Stimulated activated CD4-positive, alpha-beta T cell treated with anti-CD3 and anti-CD28 coated beads, Interleukin-12 subunit alpha, Interleukin-12 subunit beta, amount 100 ng/mL, for 24 hours (primary cell): ENCODE measurements at places on chromosomes 6 and 20.
A peak's percentile ranks its signal among the peaks of the same experiment; 100 is the strongest.

DNA sequence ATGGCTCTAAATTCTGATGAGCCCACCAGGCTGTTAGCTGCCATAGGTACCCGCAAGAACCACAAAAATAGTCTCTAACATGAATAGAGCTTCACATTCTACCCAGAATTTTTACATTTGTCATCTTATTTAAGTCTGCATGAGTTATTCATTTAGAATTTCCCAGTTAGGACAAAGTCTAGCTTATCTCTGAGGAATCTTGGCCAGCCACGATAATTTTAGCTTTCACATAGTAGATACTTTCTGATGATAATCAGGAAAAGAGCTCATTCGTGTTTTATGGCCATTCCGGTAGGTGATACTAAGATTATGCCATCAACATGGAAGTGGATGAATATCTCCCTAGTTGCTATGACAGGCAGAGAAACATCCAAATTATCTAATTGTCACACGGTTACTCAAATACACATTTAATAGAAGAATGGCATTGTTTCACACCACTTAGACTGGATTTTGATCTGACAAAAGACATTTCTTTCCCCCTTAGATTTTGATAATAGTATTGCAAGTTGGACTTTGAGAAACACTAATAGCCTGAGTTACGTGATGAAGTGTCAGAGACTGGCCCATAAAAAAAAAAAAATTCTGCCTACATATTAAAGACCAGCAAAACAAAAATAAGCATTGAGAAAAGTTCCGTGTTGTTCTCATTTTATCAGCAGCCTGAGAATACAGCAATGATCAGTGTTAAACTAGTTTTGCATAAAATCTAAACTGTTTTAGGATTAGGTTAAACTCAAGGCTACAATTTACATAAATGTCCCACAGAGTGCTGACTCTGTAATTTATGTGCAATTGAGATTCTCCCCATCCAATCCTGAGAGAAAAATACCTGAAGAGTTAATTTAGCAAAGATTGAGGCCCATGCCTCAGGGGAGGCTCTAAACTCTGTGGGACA is 397.5 kb upstream of the ARID1B start:
- no peak for DNase-seq

GRCh38 chr6:149895833-149896271 is 2.1 kb downstream of the RAET1E start:
- no peak for DNase-seq

DNA sequence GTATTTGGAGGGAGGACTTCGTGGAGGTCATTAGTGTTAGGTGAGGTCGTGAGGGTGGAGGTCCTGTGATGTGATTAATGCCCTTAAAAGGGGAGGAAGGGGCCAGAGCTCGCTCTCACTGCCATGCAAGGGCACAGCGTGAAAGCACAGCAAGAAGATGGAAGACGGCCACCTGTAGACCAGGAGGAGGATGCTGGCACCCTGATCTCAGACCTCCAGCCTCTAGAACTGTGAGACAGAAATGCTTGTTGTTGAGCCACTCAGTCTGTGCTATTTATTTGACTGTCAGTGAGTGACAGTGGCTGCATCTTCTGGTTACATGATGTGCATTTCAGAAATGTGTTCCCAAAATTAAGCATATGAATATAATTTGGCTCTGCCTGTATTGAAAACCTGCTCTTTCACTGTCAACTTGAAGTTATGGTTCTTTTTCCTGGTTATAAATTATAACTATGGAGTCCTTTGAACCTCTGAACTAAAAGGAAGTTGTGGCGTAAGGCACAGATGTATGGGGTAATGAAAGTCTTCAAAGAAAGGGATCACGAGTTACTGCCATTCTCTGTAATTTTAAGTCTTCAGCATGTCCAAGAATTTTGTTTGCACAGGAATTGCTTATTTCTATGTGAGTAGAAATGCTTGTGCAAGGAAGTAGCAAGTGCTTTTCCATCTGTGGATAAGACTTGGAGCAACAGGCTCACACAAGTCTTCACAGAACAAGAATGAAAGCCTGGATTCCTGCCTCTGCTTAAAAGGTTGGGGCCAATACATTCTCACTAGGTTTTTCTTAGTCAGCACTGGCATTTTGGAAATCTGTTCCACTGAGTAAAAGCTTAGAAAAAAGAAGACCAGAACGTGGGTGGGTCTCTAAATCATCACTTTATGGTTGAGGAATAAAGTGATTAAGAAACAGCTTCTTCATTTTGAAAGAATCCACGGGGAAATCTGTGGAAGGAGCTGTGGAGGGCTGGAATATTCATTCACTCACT is 10.3 kb downstream of the PPP1R14C start:
- DNase-seq, result no peak

DNA sequence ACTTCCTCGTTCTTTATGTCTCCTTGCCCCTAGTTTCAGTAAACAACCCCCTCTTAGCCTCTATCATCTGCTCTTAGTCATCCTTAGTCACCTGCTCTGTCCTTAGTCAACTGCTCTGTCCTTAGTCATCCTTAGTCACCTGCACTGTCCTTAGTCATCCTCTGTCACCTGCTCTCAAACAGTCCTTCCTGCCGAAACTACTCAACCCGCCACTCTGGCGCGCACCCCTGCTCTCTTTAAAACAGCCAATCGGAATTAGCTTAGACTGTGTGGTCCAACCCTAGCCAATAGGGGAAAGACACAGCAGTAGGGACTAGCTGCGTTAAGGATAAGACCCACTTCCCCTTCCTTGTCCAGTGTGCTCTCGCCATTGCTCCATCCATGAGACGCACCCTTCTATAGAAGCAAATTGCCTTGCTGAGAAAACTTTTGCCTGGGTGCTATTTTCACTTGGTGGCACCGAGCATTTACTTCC is 73.9 kb downstream of the BACH2 start:
- no peak for DNase-seq

GRCh38 chr6:29559524-29560287 is at the start of gene UBD:
Gene UBD (minus strand): TSS chr6:29559732. CDS start chr6:29559701, 31 bp downstream.
- DNase-seq, result no peak

GRCh38 chr20:7980332-7981046 is 39.1 kb downstream of the TMX4 start:
- DNase-seq, result no peak

- DNase-seq, result no peak
These were observed 117.8 kb downstream of the FOXA2 start for GRCh38 chr20:22466447-22467171.

DNA sequence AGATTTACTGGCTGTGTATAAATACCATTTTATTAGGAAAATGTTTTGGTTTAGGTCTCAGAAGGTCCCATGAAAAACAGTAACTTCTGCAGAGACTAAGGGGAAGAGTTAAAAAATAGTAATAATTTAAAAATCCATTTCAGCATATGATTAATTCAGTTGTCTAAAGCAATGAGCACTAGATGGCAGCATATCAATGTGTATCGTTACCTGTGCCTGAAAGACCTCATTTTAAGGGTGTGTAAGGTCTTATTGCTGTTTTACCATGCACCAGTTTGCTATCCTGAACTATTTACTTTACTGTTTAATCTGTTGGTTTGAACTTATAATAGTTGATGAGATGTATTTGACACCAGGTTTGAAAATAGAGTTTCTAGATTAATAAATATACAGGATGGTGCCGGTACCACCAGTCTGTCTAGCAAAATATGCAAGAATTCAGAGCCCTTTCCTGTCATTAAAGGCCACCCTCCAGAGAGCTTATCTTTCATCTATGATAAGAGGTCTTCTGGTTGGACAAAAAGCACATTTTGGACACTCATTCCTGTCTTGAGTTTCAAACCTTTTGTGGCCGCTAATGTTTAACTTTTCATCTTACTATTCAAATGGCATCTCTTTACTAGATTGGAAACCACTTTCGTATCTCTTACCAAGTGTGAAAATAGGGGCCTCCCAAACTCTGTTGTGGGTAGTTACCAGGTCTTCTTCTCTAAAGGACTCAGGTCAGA is 8.9 kb upstream of the AHI1 start:
- no peak for DNase-seq

GRCh38 chr20:37501940-37502339 is 19.1 kb upstream of the NNAT start:
- DNase-seq, result no peak

GRCh38 chr6:143823548-143823947 is 19.6 kb upstream of the LTV1 start:
- no peak for DNase-seq

GRCh38 chr20:21099751-21100577 is 6.2 kb downstream of the LINC00237 start:
- peak; percentile 40 for DNase-seq

- no peak for DNase-seq
These were observed 128.8 kb upstream of the STXBP5 start for GRCh38 chr6:147075381-147075780.

GRCh38 chr6:70309243-70309642 is 6.4 kb upstream of the COL9A1 start:
- DNase-seq, result no peak

- DNase-seq, result no peak
These were observed 85.8 kb downstream of the GFRA4 start for GRCh38 chr20:3577366-3577765.

- DNase-seq, result no peak
These were observed 182.6 kb upstream of the JAG1 start for GRCh38 chr20:10856237-10857015.

DNA sequence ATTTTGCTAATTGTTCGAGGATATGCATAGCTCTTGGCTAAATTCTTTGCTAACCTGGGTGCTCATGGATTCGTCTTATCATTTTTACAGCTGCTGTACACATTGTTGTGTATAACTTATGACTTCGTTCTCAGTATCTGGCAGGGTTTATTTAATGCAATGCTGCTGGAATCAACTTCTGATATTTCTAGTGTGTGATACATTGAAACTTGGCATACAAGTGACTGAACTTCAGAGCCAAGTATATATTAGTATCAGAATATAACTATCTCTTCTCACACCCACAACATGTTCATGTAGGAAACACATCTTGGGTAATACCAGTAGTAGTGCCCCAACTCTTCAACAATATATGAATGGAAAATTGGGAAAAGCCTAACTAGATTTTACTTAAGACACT is 764.2 kb downstream of the TENT5A start:
- DNase-seq, result no peak

DNA sequence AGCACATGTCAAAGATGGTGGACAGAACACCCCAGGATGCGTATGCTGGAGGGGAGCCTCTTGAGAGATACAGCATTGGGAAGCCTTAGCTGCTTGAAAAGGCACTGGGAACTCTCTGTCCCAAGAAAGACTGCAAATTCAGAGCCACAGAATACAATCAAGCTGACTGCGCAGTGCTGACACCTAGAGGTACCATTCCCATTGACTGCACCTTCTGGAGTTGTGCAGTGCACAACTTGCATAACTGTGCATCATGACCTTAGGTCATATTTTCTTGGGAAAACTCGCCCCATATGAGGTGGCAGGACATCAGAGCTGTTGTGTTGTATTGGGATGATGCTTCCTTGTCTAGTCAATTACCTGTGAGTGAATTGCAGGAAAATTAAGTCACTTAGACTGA is 646.5 kb upstream of the NOX3 start:
- no peak for DNase-seq

- no peak for DNase-seq
These were observed 64.4 kb downstream of the EZR start for GRCh38 chr6:158754738-158755137.

GRCh38 chr6:35694462-35694861 is 5.7 kb upstream of the FKBP5 start:
- no peak for DNase-seq

DNA sequence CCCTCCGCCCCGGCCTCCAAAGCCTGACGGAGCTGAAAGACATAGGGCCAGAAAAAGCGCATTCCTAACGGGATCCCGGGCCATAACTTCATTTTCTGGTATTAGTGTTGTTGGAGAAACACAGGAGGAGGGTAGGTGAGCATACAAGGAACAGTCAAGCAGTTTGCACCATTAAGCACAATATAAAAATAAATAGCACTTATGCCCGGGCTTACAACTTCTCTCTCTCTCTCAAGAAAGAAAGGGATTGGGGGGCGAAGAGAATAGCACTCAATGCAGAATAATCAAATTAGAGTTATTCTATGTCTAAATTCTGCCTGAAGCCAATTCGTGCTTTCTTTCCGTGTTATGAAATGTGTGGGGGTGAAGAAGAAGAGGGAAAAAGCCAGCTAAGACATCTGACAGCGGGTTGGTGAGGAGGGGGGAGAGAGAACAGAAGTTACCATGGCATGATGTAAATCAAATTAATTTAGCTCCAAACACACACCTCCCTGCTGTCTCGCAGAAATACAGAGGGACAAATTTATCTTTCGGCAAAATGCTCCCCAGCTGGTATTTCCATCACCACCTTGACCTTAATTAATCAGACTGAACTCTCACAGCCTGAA is 508 bp upstream of the METTL24 start:
- no peak for DNase-seq

- DNase-seq, result no peak
These were observed 249.2 kb downstream of the CDC5L start for GRCh38 chr6:44636561-44637248.

- DNase-seq, result no peak
These were observed 185.9 kb upstream of the SULF2 start for GRCh38 chr20:47971058-47971791.

DNA sequence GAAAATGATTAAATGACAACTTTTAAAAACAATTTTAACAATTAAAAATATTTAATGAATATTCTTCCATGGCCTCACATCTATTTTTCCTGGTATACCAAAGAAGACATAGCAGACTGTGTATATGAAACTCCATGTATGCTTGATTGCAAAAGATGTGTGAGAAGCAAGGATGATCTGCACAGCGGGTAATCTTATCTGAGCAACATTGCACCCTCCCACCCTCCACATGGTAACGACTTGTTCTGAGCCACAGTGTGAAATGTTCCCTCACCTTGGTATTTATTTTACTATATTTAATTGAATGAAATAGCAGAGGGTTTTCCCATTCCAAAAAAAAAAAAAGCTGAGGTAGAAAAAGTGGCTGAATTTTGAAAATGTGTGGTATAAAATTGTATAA is 204.4 kb downstream of the SYNE1 start:
- no peak for DNase-seq

- no peak for DNase-seq
These were observed 19.3 kb downstream of the COL9A3 start for GRCh38 chr20:62835931-62836861.

GRCh38 chr6:33213166-33213988 is 5.1 kb downstream of the RING1 start:
- DNase-seq, result no peak

GRCh38 chr20:19231359-19232035 is 19.1 kb downstream of the SLC24A3 start:
- no peak for DNase-seq
